Activated CD4-positive, alpha-beta T cell treated with anti-CD3 and anti-CD28 coated beads for 4 hours (primary cell): ENCODE measurements at places on chromosomes 5 and 9.

DNA sequence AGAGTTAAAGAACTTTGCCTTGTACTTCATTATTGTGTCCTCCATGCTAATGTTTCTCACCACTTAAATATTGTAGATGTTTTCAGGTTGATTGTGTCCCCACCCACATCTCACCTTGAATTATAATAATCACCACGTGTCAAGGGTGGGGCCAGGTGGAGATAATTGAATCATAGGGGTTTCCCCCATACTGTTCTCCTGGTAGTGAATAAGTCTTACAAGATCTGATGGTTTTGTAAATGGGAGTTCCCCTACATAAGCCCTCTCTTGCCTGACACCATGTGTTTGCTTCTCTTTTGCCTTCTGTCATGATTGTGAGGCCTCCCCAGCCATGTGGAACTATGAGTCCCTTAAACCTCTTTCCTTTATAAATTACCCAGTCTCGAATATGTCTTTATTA is 248.3 kb downstream of the FBXL7 start:
- no peak for DNase-seq

DNA sequence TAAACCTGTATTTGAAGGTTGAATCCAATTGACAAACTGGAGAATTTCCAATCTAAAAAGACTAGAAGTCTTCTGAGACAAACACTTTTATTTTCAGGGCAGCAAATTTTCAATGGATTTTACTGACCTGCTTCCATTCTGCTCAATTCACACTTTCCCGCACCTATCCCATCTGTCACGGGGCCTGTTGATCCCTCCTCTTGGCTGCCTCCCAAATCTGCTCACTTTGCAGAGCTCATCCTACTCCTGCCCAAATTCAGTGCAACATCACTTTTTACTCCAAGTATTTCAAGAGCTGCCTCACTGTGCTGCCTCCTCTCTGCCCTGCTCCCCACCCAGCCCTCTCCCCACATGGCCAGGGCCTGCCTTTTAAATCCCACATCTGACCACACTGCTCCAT is 35.1 kb downstream of the GOLM1 start:
- no peak for DNase-seq

DNA sequence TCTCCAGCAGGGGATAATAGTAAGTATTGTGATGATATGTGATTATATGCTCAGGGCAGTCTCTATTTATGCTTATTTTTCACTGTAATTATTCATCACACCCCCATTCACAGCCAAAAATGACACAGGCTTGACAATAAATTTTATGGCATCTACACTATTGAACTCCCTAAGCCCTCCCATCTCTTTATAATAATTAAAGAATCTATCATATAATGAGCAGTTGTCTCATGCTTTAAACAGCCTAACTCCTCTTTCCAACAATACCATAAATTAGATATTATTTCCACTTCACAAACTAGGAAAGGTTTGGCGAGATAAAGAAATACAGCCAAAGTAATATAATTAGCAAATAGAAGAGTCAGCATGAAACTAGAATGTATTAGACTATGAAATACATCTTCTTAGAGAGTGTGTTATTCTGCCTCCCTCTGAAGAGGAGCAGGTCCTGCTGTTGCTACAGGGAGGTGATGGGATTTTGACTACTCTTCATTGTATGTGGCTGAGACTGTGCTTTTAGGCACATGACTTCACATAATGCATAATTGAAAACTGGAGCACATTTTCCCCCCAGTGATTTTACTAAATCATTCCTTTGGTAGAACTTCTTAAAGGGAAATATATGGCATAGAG is 488.8 kb downstream of the HTR1A start:
- DNase-seq = no peak

DNA sequence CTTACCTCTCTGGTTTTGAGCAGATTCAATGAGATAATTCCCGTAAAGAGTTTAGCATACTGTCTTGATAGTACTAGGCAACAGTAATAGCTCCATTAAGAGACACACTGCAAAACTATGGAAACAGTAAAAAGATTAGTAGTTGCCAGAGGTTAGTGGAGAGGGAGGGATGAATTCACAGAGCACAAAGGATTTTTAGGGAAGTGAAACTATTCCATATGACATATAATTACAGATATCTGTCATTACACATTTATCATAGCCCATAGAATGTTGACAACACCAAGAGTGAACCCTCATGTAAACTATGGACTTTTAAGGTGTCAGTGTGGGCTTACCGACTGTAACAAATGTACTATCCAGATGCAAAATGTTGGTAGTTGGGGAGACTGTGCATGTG is 176.4 kb upstream of the PLCXD3 start:
- no peak for DNase-seq

DNA sequence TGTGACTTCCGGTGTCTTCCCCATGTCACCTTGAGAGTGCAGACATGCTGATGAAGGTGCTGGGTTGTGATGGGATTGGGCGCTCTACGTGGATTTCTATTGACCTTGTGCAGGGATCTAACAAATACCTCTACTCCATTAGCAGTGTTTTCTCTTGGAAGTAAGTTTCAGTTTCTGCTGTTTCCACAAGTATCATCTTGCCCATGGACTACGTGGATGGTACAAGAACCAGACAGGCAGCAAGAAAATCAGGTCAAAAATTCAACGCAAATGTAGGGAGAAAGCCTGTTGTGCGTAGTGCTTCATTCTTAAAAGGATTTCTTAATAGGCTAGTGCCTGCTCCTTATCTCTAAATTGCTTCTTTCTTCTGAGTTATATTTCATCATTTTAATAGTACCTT is 60.8 kb downstream of the AOPEP start:
- DNase-seq = no peak

GRCh38 chr5:75985077-75985476 is 98.1 kb upstream of the SV2C start:
- no peak for DNase-seq

- DNase-seq = no peak
Measured at GRCh38 chr9:94150890-94151650, 66.8 kb downstream of the PTPDC1 start.

GRCh38 chr5:169131616-169132301 is 169.2 kb downstream of the SLIT3 start:
- DNase-seq = no peak

GRCh38 chr9:37555786-37556185 is 20.4 kb downstream of the FBXO10 start:
- no peak for DNase-seq

- DNase-seq = no peak
Measured at GRCh38 chr5:54832045-54832444, 153.3 kb downstream of the ESM1 start.

DNA sequence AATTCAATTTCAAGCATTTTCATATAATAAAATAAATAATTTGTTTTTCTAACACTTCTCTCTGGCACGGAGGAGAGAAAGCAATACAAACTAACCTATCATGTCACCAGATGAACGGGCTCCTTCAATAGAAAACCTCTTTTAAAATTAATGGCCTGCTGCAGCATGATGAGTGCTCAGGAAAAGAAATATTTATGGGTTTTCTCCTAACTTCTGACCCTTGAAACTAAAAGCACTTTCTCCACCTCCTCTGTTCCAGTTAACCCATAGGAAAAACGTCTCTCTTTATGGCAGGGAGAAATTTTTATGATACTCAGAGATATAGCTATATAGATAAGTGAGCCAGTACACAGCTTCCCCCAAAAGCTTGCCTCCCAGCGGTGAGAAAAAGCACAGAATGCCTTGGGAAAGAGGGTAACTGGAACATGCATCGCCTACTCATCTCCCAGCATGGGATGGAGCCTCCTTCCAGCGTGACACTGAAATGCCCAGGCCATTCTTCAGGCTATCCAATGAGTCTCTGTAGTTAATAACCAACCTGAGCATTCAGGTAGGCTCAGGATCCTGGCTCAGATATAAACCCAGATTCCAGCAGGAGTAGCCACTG is 963.0 kb upstream of the DMAC1 start:
- DNase-seq = no peak

DNA sequence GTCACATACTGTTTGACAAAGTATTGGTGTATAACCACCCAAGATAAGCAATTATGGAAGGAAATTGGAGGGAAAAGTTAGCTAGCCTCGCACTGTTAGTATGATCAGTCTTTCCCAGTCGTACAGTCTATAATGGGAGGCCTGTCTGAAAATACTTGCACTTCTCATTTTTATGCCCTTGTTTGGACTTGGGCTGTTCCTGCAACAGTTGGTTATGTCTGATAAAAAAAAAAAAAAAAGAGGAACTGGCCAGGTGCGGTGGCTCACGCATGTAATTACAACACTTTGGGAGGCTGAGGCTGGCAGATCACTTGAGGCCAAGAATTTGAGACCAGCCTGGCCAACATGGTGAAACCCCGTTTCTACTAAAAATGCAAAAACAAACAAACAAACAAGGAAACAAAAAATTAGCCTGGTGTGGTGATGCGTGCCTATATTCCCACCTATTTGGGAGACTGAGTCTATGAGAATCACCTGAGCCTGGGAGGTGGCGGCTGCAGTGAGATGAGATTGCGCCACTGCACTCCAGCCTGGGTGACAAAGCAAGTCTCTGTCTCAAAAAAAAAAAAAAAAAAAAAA is 58.3 kb upstream of the ANKRD33B start:
- DNase-seq = no peak

- DNase-seq = no peak
Measured at GRCh38 chr5:42491699-42492098, 68.5 kb downstream of the GHR start.

- DNase-seq = no peak
Measured at GRCh38 chr9:124776954-124777648, at the start of gene OLFML2A. OLFML2A (plus strand) TSS chr9:124777133; CDS start chr9:124777271, 138 bp downstream.

GRCh38 chr5:169657127-169657526 is 20.1 kb downstream of the DOCK2 start:
- DNase-seq = no peak

DNA sequence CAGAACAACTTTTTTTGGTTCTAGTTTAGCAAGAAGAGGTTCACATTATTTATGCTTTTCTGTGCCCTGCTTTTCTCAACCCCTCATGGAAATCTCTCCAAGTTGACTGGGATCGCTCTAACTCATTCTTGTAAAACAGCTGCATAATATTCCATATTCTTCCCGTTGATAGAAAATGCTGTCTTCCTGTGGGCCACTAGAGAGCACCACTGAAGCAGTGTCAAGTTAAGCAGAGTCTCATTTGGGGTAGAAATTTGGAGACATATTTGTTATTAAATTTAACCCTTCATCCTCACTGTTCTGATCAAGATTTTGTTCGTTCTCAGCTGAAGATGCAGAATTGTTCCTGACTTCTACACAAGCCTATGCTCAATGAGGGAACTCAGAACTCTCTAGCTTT is 140.1 kb downstream of the CEMIP2 start:
- DNase-seq = no peak

GRCh38 chr5:14258840-14259239 is 115.7 kb downstream of the TRIO start:
- no peak for DNase-seq

GRCh38 chr5:66818304-66818934 is 222.2 kb downstream of the MAST4 start:
- no peak for DNase-seq

GRCh38 chr5:95162231-95162992 is 122.5 kb downstream of the MCTP1 start:
- DNase-seq = no peak

DNA sequence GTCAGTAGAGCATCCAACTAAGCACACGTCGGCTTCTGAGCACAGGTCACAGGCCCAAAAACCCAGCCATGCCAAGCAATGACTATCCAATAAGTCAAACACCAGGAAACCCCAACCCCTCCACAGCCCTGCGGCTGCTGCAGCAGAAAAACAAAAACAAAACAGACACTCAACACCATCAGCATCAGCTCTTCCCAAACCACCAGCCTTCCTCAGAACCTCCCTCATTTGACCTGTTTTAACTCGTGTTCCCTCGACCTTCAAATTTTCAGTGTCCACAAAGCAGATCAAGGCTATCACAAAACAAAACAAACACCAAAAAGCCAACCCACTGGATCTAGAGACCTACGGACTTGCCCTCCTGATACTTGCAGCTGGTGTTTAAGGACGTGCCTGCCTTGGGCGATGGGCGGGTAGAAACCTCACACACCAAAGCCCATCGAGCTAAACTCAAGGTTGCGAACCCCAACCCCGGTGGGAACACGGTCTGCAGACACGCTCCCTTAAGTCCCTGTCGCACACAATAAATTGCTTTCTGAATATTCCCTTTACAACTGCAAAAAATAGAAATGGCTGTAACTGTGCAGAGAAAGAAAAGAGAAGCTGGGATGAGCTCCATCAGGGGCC is 247.1 kb upstream of the ANKRD55 start:
- DNase-seq = peak; percentile 27

DNA sequence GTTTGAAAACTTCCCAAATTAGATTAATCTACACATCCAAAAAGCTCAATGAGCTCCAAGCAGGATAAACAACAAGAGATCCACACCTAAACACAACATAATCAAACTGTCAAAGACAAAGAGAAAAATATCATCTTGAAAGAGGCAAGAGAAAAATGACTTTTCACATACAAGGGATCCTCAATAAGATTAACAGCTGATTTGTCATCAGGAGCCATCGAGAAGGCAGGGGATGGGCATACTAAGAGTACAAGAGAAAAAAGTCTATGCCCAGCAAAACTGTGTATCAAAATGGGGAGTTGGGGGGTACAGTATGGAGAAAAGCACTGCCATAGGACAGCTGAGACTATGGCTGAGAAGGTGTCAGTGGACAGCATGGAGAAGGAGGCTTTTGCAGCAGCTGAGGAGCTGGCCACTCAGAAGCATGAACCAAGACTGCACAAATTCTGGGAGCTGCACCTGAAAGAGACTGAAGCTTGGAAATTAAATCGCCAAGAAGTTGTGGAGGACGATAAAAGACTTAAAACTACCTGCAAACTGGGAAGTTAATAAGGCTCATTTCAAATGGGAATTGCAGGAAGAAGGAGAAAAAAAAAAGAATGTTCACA is 20.9 kb downstream of the DNAJB5 start:
- no peak for DNase-seq
